NCI-H2227 treated with DMSO at 0.1 percent for 48 hours (cell line): ENCODE measurements at places on chromosomes 2 and 18.

GRCh38 chr18:14120926-14121325 is 11.3 kb downstream of the ZNF519 start:
- DNase-seq, result no peak

- DNase-seq, result no peak
Observed at GRCh38 chr2:229475778-229476177, 204.7 kb upstream of the PID1 start.

DNA sequence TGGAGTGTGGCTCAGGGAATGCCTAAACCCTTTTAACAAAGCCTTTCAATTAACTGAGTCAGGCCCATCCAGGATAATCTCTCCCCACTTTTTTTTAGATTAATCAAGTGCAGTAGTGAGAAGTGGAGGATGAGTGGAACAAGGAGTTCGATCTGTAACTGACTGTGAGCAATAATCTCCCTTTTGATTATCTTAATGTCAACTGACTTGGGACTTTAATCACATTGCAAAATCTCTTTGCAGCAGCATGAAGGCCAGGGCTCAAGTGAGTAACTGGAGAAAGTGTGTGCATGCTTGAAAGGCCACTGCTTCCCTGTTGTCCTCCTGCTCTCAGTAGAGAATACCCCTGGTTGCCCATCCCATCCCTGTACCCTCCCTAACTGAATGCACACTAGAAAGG is 32.1 kb upstream of the HS6ST1 start:
- DNase-seq, result no peak

- no peak for DNase-seq
Observed at GRCh38 chr2:168039881-168040280, 207.5 kb downstream of the STK39 start.

DNA sequence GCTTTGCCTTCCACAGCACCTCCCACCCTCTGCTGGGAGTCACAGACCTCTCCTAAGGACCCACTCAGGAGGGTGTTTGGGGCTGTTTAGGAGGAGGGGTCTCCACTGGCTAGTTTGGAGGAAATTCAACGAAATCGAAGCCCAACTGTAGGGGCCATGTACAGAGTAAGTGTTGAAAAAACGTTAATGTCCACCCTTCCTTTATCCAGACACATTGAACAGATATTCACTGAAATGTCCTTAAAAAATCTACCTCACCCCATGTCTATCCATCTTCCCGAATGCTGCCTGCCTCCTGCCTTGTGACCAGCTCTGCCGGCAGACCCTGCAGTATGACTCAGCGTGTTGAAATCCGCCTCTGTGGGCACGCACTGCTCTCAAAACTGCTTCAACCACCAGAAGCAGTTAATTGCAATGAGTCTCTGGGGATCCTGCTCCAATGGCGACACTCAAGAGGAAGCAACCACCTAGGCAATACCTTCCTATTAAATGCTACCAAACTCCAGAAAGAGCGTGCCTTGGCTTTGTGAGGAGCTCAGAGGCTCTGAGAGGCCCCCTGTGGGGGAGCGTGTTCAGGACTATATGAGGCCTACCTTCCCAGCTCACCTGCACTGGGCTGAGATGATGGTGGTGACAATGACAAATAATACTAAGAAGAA is 61.4 kb upstream of the RTN4 start:
- DNase-seq, result peak; percentile 77

DNA sequence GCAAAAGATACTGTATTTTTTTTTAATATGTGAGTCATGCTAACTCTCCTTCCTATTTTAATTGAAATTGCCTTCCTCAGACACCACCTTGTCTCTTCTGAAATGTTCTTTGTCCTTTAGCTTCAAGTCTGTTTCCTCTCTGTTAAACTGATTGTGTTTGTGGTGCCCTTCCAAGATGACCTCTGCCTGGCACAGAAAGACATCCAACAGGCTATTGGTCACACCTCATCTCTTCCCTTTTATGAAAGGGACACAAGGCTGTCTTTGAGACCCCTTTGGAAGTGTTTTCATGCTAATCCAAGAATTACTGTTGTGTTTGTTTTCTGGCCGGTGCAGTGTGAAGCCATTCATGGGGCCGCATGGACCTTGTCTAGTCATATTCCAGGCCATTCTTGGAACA is 94.0 kb upstream of the PIK3C3 start:
- DNase-seq, result no peak

DNA sequence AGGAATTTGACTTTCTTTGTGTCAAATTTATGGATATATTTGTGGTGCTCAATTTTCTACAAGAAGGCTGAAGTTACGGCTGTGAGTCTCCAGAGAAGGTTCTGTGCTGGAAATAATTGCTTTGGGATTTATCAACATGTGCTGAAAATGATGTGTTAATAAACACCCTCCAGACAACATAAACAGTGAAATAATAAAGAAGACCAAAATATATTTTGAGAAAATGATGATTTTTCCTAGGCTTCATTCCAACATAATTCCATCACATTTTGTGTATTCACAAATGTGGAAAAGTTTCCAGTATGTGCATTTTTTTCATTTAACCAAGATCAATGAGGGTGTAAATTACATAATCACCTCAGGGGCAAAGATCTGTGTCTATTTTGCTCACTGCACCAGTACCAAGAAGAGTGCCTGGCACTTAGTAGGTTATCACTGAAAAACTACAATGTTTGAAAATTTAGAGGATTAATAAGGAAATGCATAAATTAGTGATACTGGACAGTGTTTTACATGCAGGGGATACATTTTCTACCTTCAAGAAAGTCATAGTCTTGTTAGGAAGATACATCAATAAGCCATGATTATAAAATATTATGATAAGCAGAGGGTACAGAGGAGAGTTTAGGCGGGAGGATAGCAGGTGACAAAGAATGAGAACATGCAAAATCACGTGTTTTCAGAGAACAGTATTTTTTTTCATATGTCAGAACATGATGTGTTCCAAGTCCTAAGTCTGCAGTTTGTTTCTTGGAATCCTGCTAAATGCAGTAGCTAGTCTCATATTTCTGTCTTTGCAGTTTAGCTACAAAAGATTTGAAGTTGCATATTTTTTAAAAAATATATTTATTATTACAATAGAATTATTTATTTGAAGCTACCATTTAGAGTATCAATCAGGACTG is 127.6 kb upstream of the DLGAP1 start:
- no peak for DNase-seq

GRCh38 chr18:54961868-54962267 is 2.6 kb upstream of the CCDC68 start:
- DNase-seq, result no peak

GRCh38 chr2:109383505-109384307 is 230.1 kb downstream of the SEPTIN10 start:
- DNase-seq, result no peak

GRCh38 chr2:181985632-181986205 is at the start of gene PPP1R1C:
TSS of gene PPP1R1C (plus strand) at chr2:181985853. CDS start at chr2:181986111, 258 bp downstream.
- no peak for DNase-seq

DNA sequence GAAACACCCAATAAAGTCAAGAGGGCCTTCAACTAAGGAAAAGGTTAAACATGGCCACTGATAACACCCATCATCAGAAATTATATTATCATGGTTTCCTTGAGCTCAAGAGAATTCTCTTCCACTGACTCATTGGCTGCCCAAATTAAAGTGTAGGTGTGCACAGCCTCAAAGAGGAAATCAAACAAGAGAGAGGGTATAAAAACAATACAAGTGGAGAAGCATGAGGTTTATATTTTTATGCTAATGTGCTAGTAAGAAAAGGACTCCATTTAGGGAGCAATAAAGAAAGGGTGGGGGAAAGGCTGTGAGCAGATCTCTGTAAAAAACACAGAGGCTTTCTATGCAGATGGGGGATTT is 168.8 kb upstream of the VRK2 start:
- no peak for DNase-seq

DNA sequence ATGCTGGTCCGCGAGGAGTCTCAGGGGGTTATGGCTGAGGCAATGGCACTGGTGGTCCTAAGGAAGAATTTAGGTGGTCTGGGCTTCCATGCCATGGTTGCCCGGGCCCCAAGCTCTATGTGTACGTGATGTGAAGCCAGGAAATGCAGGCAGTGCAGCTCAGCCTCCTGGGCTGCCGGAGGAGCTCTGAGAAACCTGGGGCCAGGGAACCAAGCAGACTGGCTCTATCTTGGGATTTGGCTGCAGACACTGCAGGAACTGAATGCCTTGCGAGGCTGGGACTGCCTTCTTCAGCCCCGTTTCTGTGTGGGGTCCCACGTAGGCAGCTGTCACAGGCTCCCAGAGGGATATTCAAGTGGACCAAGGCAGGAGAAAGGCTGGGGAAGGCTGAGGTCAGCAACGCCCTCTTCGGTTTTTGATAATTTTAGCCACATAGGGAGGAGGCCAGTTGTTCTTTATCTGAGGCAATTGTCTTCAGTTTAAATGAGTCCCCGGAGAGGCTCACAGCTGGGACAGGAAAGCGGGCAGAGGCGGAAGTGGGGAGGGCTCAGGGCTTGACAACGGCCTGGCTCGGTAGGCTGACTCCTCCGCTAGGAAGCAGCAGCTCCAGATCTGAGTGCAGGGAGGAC is 77.7 kb downstream of the RHOB start:
- no peak for DNase-seq

DNA sequence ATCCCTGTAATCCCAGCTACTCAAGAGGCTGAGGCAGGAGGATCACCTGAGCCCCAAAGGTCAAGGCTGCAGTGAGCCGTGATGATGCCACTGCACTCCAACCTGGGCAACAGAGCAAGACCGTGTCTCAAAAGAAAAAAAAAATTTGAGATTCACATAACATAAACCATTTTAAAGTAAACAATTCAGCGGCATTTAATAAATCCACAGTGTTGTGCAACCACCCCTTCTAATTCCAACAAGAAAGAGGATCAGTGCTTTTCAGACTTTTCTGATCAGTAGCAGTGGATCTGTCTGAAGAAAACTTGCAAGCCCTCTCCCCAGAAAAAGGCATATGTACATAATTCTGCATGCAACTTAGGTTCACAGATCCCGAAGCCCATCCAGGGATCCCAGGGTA is 7.2 kb upstream of the SAG start:
- DNase-seq, result no peak

DNA sequence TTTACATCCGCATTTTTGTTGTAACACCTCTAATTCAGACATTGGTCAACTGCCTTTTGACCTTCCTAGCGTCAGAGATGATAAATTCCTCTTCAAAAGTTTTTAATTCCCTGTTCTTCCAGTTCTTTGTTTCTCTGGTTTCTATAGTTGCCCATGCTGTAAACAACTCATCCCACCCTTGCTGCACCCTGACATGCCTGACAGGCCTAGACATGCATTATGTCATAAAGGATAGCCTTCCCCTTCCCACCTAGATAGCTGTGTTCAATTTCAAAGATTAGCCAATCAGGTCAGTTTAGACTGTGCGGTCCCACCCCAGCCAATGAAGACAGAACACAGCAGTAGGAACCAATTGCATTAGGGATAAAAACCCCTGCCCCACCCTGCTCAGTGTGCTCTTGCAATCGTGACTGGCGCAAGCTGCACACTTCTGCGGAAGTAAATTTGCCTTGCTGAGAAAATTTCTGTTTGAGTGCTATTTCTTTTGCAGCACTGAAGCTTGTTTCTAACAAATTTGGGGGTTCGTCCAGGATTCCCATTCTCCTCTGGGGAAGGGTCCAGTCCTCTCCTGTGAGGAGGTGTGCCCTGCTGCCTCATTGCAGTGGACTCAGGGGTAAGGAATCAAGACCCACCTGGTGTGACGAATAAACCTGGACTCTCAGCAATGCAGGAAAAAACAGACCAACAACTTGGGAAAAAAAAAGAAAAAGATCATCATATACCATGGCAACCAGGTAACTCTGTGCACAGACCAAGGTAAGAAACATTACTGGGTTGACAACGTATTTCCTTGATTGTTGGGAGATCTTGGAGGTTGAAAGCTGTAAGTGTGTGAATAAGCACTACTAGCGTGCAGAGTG is 9.1 kb upstream of the SAP130 start:
- no peak for DNase-seq

GRCh38 chr2:207167099-207167923 is 1.6 kb upstream of the KLF7 start:
- peak; percentile 93 for DNase-seq

DNA sequence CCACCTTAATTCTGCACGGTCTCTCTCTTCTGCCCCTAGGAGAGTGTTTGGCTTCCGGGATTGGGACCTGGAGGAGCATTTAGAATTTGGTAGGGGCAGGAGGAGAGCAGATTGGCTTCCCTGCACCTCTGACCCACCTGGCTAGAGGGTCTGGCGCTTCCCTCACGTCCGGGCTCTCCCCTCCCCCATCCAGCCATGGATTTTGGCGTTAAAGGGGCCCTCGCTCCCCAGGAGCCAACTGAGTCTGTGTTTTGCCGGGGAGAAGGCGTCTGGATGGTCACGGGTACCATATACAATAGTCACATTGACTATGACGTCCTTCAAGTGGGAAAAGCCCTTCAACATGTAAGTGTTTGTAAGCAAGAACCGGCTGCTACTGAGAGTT is 6.6 kb downstream of the HOXD3 start:
- DNase-seq, result no peak

GRCh38 chr2:85329181-85329651 is 1.4 kb upstream of the TGOLN2 start:
- DNase-seq, result no peak

DNA sequence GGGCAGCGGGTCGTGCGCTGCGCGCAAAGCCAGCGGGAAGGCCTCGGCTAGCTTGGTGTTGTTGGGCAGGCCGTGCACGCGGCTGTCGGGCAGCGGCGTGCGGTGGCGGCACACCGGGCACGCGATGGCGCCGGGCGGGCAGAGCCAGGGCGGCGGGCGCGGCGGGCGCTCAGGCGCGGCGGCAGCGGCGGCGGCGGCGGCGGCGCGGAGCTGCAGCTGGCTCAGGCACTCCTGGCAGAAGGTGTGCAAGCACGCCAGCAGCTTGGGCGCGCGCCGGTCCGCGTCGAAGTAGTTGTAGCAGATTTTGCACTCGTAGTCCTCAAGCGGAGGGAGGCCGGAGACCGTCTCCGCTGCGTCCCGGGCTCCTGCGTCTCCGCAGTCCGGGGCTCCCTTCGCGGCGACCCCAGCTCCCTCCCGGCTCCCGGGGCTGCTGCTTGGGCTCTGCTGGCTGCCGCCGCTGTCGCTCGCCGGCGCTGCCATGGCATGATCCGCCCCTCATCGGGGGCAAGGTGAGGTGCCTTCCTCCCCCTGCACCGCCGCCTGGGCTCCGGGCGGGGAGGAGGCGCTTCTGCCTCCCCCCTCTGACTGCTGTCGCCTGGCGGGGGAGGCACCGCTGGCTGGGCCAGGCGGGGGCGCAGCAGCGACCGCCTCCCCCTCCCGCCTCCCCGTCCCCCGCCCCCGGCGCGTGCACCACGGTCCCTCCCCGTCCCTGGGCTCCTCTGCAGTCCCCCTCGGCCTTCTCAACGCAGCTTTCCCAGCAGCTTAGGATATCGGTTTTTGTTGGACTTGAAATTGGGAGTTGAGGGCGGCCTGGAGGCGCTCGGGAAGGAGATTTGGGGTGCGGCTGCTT is 21.0 kb upstream of the PAX3 start:
- DNase-seq, result peak; percentile 88
